Myocyte (in vitro differentiated cells): ENCODE measurements at places on chromosomes 6 and 20.

DNA sequence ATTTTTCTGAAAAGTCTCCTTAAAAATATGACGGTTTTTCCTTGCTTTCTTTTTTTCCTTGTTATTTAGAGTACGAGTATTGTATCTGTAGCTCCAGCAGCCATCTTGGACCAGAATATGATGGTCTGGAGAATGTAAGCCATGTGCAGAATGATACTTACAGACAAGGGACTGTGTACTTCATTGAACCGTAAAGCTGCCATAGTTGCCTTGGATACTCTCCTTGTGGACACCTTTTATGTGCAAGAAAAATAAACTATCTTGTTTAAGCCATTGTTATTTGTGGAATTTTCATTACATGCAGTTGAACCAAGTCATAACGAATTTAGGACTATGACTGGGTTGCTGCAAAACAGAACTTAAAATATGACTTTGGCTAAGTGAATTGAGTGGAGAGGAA, 485.8 kb upstream of the CITED2 start:
- DNase-seq = no peak

DNA sequence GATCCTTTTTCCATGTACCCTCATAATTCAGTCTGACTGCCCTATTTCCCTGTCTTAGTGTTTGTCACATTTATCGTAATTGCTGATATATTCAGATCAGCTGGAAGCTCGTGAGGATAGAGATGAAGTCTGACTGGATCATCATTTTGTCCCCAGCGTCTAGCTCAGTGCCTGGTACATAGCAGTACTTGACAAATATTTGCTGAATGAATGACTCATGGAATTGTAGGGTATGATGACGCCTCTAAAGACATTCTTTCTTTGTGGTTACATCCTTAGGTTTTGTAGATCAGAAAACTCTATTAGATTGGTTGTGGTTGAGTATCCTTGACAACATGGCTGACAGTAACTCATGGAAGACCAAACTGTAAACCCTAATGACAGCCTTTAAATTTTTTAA, 68.9 kb downstream of the MTHFD1L start:
- peak; percentile 63 for DNase-seq

- DNase-seq = no peak
These were observed 17.2 kb downstream of the KLHL31 start for GRCh38 chr6:53648184-53648943.

DNA sequence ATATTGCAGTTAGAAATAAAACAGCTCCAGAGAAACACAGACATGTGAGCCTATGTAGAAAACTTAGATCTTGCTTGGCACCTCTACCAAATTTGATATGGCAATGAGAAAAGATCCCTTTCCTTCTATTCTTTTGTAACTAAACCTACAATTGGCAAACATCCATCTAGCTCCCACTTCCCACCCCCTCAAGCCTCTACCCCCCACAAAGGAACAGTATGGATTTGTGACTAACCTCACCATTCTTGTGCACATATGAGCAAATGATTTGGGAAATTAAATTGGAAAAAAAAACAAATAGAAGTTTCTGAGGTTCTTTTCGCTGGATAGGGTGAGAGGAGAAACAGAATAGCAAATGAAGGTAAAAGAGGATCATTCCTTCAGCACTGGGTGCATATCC, 85.8 kb upstream of the TIAM2 start:
- no peak for DNase-seq

DNA sequence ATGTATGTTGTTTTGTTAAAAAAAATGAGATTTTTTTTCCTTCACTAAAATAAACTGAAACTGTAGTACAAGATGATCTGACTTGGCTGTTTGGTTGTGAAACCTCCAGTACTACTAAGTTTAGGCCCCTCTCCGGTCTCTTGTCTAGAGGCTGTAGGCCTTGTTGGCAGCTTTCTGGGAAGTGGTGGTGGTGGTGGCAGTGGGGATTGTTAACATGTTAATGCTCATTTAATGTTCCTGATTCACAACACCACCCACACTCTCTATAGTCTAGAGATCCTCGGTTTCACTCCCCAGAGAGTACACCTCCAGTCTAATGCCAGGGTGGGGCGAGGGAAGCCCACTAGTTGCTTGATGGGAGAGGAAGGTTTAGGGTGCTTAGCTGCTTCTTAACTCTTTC, 24.1 kb downstream of the STK4 start:
- DNase-seq = no peak

DNA sequence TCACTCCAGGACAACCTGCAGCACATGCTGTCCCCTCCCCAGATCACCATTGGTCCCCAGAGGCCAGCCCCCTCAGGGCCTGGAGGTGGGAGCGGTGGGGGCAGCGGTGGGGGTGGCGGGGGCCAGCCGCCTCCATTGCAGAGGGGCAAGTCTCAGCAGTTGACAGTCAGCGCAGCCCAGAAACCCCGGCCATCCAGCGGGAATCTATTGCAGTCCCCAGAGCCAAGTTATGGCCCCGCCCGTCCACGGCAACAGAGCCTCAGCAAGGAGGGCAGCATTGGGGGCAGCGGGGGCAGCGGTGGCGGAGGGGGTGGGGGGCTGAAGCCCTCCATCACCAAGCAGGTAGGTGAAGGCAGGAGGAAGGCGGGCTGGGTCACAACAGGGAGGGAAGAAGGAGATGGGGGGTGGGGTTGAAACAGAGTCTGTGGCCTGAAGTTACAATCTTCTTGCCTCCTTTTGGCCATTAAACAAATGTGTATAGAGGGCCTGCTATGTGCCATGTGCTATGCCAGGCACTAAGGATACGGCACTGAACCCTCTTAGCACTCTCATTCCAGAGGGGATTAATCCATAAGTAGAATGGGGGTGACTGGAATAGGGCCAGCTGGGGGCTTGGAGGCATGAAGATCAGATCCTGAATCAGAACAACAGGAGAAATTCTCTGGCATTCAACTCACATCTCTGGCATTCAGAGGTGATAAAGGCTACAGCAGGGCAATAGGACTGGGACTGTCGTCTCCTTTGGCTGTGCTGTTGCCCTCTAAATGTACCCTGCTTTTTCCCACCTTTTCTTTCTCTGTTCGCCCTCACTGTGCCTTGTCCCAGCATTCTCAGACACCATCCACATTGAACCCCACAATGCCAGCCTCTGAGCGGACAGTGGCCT, 10.5 kb upstream of the ZBTB9 start:
- no peak for DNase-seq

GRCh38 chr6:31972709-31973350, 892 bp upstream of the DXO start:
- DNase-seq = peak; percentile 32

GRCh38 chr6:119649531-119649930, 300.0 kb upstream of the MAN1A1 start:
- DNase-seq = peak; percentile 15

DNA sequence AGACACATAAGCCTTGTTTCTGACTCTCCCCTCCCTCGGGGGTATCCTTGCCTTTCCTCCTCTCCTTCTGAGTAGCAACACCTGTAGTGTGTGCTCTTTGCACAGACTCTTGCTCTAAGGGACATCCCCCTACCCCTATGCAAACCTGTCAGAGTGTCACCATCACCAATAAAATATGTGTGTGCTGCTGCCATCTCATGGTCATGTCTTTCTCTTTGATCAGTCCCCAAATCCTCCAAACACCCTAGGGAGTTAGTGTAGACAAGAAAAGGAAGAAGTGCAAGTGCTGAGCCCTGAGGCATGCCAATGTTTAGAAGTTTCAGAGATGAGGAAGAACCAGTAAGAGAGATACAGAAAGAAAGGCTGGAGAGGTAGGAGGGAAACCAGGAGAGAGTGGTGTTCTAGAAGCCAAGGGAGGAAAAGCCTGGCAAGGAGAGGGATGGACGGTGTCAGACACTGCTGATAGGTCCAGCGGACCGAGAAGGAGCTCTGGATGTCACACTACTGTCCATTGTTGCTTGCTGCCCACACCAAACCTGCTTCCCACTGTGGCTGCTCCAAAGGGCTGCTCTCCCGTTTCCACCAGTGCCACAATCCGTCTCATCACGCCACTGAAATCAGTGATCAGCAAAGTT, 16.4 kb downstream of the TRMT6 start:
- DNase-seq = peak; percentile 47

GRCh38 chr6:39770446-39770845, 21.7 kb upstream of the DAAM2 start:
- DNase-seq = peak; percentile 92

DNA sequence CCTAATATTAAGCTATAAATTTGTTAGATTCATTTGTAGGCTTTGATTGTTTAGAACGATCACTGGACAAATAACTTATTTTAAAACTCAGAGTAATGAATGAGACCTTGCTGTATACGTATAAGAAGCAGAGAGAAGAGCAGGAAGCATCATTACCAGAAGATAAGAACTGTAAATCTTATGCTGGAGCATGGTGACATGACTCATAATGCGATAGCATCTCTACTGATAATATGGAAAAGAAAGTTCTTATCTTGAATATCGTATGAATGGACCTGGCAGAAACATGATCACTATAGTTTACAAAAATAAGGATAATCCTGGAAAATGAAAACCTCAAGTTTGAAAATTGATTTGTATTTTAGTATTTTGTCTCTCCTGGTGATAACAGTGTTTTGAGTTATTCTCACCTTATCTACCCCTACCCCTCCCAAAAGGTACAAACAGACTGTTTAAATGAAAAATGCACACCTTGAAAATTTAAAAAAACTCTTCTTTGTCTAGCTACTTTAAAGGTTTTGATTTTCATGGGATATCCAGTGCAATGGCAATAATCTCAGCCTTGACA, 2.0 kb upstream of the ZSCAN26 start:
- no peak for DNase-seq

DNA sequence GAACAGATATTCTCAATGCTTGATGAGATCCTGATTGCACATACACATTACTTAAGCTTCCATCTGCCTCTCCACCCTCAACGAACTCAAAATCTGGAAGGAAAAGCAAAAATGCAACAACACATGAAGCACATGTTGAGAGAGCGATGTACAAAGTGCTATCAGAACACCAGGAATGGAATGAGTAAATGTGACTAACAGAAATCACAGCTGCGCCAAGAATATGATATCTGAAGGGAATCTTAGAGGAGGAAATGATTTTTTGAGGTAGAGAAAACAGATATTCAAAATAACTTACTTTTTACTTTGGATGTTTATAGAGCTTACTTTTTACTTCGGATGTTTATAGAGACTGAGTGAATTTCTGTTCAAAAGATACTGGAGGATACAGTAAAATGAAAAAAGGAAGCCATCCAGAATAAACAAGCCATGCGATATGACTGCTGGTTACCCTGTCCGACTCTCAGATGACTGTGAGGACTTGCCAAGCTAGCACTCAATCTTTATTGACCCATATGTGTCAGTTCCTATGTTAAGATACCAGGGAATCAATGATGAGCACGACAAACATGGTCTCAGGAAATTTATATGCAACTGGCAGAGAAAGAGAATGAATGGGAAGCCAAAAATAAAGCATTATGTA, 102.0 kb downstream of the SMLR1 start:
- DNase-seq = peak; percentile 55

DNA sequence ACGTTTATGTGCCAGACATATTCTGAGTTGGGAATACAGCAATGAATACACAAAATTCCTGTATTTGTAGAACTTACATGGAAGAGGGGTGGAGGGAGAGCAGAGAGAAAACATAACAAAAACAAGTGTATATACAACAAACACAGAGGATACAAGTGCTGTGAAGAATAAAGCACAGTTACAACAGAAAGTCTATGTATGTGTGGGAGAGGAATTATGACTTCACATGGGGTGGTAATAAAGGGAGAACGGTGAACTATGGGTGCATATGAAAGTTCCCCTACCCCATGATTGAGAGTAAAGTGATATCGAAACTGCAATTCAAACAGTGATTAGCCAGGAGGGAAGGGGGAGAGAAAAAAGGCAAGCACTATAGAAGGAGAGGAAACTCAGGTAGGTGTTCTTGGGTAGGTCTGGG, 24.6 kb downstream of the HBS1L start:
- no peak for DNase-seq

GRCh38 chr20:49712996-49713752, 504 bp downstream of the B4GALT5 start:
- peak; percentile 44 for DNase-seq

- DNase-seq = peak; percentile 73
These were observed 130.4 kb upstream of the QKI start for GRCh38 chr6:163284151-163284550.

GRCh38 chr6:78460711-78461110, 406.6 kb upstream of the IRAK1BP1 start:
- no peak for DNase-seq

GRCh38 chr6:35717449-35718374, 19.1 kb upstream of the ARMC12 start:
- DNase-seq = no peak

- DNase-seq = no peak
These were observed 26.8 kb downstream of the TBC1D20 start for GRCh38 chr20:435558-435957.

GRCh38 chr6:151027936-151028838, 162.7 kb downstream of the MTHFD1L start:
- no peak for DNase-seq

DNA sequence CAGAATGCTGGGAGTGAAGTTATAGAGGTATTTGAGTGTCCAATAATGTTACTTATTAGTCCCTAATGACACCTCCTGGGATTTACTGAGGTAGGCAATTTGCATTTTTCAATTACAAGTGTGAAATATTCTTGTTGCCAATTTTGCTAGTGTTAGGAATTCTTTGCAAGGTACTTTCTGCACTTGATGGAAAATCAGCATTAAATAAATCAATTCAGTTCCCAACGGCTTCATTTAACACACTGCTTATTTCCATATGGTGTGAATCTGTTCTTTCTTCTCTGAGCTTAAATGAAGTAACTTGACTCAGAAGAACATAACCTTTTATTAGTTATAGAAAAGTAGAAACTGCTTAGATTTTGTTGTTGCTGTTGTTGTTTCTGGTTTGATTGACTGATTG, 21.2 kb downstream of the CCN2 start:
- no peak for DNase-seq

DNA sequence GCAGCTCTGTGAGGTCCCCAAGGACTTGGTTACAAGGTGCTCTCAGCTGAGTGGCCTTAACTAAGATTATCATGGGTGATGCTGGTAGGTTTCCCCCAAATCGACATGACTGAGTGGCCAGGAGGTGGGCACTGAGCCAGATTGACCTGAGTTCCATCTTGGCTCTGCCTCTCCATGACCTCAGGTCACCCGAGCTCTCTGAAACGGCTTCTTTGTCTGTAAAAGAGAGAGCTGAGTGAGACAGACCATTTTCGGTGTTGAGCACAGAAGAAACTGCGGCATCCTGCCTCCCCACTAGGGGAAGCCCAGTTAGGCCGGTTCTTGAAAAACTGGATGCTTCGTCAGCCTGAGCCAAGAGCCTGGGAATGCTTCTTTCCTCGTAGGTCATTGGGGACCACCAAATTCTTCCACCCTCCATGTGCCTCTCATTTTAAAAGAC, 14.1 kb upstream of the STX16 start:
- no peak for DNase-seq

DNA sequence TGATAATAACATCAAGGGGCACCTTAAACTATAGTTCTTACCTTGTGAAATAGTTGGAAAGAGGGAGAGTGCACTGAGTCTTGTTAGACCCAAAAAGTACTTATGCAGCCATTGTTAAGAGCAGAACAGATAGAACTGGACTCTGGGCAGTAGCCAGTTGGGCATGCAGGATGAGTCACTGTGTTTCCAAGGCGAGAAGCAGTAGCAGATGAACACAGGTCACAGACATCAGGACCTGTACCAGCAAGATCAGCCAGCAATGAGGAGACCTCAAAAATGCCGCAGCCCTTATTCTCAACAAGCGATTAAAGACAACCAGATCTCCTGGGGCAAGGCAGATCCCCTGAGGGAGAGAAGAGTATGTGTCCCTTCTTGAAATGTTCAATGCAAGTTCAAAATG, 79.0 kb downstream of the SAMD3 start:
- peak; percentile 27 for DNase-seq
